ENCODE measurements at places on chromosomes 4 and X.

GRCh38 chr4:100493756-100494155 lies 24.1 kb downstream of the EMCN start:
- no peak for DNase-seq

- DNase-seq, result no peak
Observed at GRCh38 chr4:40275065-40275730, 59.9 kb upstream of the CHRNA9 start.

DNA sequence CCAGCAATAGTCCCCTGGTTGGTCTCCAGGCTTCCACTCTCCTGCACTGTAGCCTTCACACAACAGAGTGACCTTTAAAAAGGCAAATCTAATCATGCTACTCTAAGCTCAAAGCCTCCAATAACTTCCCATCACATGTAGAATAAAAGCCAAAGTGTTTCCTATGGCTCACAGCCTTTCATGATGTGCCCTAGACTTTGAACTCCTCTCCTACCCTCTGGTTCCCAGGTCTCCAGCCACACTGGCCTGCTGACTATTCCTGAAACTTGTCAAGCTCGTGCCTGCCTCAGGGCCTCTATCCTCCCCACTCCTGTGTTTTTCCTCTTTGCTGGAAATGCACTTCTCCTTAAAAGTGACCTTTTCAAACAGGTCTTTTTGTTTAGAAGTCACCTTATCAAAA lies 3.1 kb downstream of the MANBA start:
- DNase-seq, result no peak

DNA sequence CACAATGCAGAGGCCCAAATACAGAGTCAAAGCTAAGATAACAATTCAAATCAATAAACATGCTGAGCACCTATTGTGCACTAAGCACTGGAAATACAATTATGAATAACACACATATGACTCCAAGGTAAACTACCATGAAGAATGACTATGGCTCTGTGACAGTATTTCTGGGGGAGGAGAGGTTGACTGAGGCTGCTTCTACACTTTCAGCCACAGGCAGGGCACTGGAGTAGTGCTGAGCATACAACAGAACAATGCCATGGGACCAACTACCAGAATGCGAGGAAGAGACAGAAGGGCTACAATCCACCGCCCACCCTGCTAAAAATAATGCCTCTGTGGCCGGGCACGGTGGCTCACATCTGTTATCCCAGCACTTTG lies 13.7 kb downstream of the TEC start:
- no peak for DNase-seq

DNA sequence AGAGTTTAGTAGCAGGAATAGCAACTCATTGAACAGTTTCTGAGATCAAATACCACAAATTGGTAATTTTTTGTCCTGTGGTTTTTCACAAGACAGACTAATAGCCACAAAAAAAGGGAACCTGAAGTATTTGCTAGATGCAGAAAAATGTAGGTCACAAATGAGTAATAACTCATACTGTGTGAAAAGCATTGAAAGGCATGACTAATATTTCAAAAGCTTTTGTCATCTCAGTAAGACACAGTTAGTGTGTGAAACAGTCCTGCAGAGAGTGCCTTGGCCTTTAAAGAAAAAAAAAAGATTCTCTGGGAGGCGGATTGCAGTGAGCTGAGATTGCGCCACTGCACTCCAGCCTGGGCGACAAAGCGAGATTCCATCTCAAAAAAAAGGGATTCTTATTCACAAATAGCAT lies 31.4 kb upstream of the SLC25A31 start:
- DNase-seq, result no peak

GRCh38 chr4:56804551-56804950 lies 16.9 kb downstream of the SPINK2 start:
- DNase-seq, result no peak
